ENCODE measurements at places on chromosomes 5 and 9.

- no peak for DNase-seq
Observed at GRCh38 chr9:137369911-137370764, 52.8 kb downstream of the EXD3 start.

GRCh38 chr5:80010754-80011392, 19.8 kb upstream of the MTX3 start:
- no peak for DNase-seq

GRCh38 chr5:1926471-1927341, 44.0 kb upstream of the IRX4 start:
- DNase-seq, result no peak

GRCh38 chr9:118990949-118991348, 378.3 kb downstream of the BRINP1 start:
- DNase-seq, result no peak

GRCh38 chr5:126119887-126120442, 303.2 kb upstream of the GRAMD2B start:
- no peak for DNase-seq

DNA sequence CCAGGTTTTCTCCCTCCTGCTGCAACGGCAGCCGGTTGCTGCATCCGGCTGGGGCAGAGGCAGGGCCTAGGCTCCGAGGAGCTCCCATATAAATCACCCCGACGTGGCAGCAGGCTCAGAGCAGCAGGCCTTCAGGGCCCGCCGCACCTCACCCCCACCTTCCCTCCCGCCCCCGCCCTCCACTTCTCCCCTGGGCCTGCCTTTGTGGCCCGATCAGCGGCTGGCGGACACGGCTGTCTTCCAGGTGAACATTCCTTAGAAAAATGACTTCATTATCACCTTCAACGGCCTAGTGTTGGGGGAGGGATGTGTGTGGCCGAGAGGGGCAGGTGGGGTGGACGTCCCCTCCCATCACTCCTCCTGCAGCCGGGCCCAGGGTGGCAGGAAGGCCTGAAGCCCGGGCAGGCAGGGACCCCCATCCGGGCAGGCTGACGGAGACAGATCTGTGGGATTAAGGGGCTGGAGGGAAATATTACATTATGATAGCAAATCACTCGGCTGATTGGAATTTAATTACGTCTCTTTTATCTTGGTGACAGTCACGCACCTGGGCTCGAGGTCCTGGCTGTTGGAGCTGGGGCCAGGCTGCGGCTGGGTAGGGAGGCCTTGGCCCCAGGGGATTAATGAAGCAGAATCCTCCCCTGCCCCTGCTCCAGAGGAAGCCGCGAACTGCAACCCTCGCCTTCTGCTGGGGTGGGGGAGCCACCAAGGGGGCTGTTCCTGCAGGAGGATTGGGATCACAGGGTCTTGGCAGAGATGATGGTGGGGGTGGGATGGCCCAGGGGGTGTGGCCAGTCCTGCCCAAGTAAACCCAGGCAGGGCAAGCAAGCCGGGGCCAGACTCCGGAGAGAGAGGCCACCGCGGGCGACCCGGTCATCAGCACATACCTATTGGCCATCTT, 38.4 kb upstream of the RXRA start:
- no peak for DNase-seq

DNA sequence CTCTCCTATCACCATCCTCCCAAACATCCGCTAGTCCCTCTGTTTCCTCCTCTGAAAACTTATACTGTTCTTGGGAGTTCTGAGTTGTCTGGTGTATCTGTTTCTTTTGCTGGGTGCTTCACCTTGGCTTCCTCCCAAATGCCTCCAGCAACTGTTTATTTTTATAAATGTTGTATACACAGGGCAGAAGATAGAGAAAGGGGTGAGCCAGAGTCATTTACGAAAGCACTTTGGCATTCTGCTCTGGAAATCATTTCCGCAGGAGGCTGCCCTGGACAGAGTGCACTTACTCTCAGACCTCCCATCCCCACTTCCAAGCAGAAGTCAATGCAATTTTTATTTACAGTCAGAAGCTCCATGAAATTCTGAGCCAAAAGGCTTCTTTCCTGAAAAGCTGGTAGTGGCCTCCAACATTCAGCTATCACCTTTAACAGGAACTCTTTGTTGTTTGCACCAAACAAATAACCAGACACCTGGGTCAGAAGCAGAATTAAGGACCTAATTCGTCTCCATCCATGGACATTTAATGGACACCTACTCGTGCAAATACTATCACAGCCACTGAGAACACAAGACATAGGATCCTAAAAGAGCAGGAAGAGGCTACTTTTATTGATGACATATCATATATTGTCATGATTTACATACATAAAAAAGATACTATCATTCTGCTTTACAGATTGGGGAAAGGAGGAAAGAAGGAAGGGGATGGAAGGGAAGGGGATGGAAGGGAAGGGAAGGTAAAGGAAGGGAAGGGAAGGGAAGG, 229.5 kb upstream of the PAPPA start:
- DNase-seq, result no peak

DNA sequence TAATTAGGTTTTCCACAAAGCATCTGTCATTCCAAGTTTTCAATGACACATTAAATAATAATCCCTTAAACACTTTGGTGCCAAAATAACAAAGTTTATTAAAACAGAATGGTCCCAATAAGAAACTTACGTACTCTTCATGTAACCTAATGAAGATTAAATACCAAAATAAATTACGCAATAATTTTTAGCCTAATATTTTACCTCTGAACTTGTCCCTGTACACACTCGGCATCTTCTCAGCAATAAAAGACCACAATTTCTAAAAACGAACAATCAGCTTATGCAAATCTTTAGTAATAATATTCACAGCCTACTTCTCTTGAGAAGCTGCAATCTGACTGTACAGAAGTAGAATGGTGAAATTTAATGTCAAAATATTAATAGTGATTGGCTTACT, 163.6 kb downstream of the ZDHHC21 start:
- no peak for DNase-seq

DNA sequence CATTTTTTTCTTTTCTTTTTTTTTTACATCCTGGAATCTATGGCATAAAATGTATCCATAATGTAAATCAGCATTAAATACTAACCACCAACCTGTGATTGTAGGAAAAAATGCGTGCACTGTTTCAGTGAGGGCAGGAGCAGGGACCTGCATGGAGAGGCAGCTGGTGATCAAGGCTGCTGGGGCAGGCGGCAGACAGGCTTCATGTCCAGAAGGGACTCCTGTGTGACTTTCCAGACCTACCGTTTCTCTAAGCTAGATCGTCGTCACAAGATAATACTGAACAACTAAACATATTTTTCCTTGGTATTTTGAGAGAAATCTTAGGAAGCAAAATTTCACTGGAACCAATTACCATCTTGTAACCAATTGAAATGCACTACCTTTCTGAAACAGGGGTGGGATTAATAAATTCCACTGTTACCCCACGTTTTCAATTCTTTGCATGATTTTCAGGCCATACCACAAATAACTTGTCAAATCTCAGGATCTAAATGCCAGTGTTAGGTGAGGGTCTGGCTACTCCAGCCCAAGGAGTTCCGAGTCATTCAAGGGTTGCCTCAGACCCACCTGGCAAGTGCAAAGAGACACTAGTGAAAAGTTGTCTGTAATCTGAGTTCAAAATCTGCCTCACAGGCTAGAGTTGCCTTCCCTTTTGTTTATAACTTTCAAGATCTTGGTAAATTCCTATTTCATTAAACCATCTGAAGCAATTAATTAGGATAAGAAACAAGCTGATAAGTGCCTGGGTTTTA, 198.2 kb downstream of the SEMA5A start:
- no peak for DNase-seq

GRCh38 chr9:70049672-70050271, 6.1 kb downstream of the MAMDC2 start:
- no peak for DNase-seq

GRCh38 chr9:38432922-38433510, 8.8 kb upstream of the IGFBPL1 start:
- DNase-seq, result no peak

- no peak for DNase-seq
Observed at GRCh38 chr9:95494416-95495371, 22.1 kb downstream of the PTCH1 start.

GRCh38 chr9:136552117-136552703, 6.4 kb upstream of the NOTCH1 start:
- DNase-seq, result no peak

- no peak for DNase-seq
Observed at GRCh38 chr5:69042500-69042899, 51.3 kb upstream of the SLC30A5 start.

GRCh38 chr5:143445776-143446175, 42.3 kb upstream of the NR3C1 start:
- no peak for DNase-seq

GRCh38 chr5:171895081-171895480, 109.5 kb downstream of the SMIM23 start:
- DNase-seq, result no peak

DNA sequence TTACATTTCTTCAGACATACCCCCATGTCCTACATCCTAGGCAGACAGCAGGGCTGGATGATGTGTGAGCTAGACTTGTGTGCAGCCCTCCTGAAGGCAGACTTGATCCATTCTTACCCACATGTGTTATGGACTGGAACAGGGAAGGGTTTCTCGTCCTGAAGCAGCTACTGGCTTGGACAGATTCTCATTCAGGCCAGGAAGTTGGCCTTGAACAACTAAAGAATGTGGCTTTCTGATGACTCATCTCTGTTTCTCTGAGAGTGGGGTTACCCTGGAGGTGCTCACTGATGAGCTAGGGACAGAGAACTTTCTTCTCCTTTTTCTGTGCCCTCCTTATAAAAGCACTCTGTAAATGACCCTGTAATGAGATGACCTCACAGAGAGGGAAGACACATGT, 246.5 kb downstream of the PCSK5 start:
- no peak for DNase-seq

- peak; percentile 33 for DNase-seq
Observed at GRCh38 chr9:126965541-126966428, 51.2 kb downstream of the RALGPS1 start.

GRCh38 chr5:142301540-142301939, 23.3 kb downstream of the SPRY4 start:
- no peak for DNase-seq

DNA sequence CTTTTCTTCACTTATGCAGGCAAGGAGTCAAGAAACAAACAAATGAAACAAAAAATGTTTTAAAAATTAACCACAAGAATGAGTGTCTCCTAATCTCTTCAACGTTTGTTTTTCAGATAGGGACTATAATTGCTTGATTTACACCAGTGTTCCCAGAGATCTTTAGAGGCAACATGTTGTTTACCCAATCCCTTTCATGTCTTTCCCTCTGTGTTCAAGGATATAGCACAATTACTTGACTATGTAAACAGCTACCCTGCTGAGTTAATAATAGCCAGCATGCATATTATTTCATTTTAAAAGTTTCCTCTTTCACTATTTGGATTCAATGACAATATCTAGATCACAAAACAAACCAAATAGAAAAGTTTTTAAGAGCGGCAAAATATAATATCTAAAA, 25.1 kb upstream of the SHISAL2B start:
- DNase-seq, result no peak

DNA sequence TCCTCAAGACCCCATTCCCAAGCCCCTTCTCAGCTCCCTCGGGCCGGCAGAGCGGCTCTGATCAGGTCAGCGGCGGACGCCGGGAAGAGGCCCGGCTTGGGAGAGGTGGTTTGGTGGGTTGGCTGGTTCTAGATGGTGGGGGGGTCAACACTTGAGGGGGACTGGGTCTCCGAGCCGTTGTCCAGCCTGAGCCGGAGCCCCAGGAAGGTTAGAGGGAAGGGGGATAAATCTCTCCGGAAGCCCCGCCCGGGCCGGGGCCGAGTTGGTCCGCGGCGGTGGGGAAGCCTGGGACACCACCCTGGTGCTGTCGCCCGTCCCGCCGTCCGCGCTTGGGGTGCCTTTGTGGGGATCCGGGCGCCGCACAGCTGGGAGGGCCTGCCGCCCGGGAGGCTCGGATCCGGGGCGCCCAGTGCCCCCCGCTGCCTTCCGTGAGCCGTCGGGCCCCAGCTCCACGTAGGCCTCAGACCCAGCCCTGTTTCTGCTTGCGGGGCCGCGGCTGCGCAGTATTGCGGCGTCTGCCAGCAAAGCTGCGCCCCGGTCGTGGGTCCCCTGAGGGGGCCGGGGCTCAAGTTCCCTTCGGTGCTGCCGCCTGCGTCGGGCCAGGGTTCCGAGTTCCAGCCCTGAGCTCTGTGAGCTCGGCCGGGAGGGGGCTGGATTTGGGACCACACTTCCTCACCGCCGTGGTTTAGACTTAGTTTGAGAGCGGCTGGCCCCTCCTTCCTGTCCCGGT, 542 bp upstream of the TRIM52 start:
- DNase-seq, result no peak

DNA sequence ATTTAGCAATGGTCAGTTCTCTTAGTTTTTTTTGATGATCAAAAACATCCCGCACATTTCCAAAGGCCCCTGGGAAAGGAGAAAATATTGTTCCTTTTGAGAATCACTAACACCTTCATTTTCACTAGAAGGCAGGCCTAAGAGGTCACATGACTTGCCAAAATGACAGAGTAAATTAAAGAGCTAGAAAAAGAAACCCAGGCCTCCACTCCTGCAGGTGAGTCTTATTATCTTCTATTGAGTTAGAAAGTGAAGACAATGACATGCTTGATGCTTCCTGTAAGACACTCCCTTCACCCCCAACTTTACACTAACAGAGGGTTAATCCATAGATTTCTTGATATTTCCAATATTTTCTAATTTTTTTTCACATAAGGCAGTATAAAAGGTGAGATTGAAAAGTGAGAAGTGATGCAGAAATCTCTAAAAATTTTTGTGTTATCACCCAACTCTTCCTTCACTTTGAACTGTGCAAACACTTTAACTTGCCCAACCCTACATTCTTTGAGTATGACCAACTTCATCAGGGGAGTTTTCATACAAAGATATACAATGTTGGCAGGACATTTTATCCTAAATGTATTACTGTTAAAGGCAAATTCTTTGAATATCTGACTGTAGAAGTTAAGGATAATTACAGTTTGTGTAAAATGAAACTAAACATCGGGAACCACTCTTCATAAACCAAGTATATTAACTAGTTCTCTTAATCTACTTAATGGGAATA, 57.1 kb downstream of the SUB1 start:
- DNase-seq, result no peak

DNA sequence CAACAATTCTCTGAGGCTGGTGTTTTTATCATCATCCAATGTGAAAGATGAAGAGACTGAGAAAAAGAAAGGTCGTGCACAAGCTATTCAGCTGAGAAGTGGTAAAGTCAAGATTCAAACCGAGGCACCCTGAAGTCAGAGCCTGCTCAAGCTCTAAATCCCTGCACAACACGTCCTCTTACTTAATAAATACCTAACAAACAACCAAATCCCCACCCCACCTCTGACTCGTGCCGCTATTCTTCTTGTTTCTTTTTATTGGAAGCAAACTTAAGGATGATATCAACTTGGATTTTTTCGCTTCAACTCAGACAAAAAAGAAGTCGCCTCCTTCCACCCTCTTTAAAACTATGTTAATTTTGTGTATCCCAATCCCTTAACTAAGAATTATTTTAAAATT, 140.2 kb downstream of the CEP120 start:
- DNase-seq, result no peak

- no peak for DNase-seq
Observed at GRCh38 chr5:100644185-100644584, 109.0 kb downstream of the FAM174A start.

DNA sequence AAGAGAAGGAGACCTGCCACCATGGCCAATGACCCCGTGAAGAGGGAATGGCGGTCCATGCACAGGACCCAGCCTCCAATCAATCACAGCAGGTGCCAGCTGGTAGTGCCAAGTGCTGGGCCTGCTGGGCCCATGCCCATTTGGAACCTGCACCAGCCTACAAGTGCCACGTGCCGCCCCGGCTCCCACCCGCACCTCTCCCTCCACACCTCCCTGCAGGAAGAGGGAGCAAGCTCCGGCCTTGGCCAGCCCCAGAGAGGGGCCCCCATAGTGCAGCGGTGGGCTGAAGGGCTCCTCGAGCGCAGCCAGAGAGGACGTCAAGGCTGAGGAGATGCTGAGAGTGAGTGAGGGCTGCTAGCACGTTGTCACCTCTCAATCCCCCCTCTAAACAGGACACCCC, 37.8 kb upstream of the NPR3 start:
- no peak for DNase-seq
